Endodermal cell (in vitro differentiated cells): ENCODE measurements at places on chromosomes 6 and 20.

GRCh38 chr20:37090407-37090806 is 5.4 kb downstream of the RBL1 start:
- DNase-seq: no peak

DNA sequence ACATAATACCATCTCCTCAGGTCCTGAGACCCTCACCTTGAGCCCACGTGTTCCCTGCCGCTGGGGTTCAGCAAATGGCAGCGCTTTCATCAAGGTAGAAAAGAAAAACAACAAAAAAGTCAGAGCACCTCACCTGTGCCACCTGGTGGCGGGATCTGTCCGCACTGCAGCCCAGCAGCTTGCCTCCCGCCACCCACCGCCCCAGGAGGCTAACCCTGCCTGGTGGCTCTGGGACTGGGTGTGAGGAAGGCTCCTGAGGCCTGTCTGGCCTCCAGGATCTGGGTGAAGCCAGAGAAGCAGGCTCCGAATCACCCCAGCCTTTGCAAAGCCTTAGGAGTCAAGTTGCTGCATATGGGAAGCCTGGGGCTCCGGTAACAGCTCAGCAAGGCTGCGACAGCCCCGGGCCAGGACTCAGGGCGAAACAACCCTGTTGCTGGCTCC is 270.8 kb downstream of the BMP7 start:
- DNase-seq: peak; percentile 92

- DNase-seq: no peak
These were observed 41.1 kb downstream of the PLN start for GRCh38 chr6:118589186-118589585.

DNA sequence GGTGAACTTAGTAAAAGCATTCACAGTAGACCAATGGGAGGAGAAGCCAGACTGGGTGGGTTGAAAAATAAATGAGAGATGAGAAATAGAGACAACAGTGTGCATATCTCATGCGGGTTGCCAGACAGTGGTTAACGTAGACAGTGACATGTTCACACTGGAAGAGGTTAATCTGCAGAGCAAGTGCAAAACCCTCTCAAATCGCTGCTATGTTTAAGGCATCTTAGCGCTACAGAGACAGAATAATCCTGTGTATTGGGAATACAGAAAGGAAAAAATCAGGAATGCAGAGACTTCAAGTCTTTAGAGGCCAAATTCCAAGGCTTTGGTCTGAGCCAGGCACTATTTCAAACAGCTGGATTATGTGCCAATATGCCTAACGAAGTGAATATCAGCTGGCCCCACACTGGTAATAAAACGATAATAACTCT is 107.1 kb downstream of the TSHZ2 start:
- no peak for DNase-seq

- peak; percentile 39 for DNase-seq
These were observed 65.1 kb upstream of the DUSP22 start for GRCh38 chr6:227074-227782.
